ENCODE measurements at places on chromosomes 2 and 18.

- no peak for DNase-seq
Measured at GRCh38 chr2:140247451-140248195, 1467.4 kb upstream of the NXPH2 start.

GRCh38 chr2:240953426-240954410 lies 44.7 kb upstream of the SNED1 start:
- no peak for DNase-seq

GRCh38 chr2:86283411-86284030 lies 53.9 kb downstream of the REEP1 start:
- no peak for DNase-seq

GRCh38 chr2:203450561-203450960 lies 84.5 kb downstream of the RAPH1 start:
- no peak for DNase-seq

GRCh38 chr2:148021886-148022285 lies 995 bp downstream of the MBD5 start:
- DNase-seq = no peak

- DNase-seq = no peak
Measured at GRCh38 chr2:189534854-189535832, 45.4 kb downstream of the SLC40A1 start.

- no peak for DNase-seq
Measured at GRCh38 chr2:59702026-59702425, 851.4 kb downstream of the BCL11A start.

DNA sequence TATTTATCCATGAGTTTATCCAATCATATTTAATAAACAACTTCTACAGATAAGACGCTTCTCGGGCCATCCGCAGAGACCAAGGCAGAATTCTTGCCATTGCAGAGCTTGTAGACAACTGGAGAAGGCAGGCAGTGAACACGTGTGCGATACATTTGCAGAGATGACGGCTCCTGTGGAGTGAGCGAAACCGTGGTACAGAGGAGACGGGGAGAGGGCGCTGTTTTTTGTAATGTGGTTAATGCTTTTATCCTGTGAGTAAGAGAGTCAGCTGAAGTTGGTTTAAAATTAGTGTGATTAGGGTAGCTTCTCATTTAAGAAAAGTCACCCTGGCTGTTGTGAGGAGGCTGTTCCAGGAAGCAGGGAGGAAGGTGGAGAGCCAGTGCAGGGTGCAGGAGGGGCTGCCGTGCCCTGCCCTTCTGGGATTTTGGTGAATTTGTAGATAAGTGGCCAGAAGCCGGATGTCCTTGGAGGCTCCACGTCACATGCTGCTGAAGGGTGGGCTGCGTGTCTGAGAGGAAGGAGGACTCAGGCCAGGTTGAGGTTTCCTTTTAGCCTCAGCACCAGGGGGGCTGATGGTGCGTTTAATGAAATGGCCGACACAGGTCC lies 151.4 kb downstream of the SNTG2 start:
- DNase-seq = no peak

DNA sequence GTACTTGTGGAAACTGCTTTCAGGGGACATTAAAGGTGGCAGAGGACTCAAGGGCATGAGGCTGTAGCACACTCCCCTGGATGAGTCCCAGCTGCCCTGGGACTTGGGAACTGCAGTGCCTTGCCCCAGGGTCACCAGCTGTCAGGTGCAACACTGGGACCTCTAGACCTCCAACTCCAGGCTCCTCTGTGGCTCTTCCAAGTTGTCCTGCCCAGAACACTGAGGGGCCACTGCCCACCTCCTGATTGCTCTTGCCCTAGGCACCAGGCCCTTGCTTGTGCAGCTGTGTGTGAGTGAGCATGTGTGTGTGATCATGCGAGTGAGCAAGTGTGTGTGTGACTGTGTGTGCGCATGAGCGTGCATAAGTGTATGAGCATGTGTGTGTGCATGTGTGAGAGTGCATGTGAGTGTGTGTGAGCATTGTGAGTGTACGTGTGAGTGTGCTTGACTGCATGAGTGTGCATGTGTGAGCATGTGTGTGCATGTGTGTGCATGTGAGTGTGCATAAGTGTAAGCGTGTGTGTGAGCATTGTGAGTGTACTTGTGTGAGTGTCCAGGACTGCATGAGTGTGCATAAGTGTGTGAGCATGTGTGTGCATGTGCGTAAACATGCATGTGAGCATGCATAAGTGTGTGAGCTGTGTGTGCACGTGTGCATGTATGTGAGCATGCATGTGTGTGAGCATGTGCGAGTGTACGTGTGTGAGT lies 301.5 kb downstream of the NDUFA10 start:
- no peak for DNase-seq

DNA sequence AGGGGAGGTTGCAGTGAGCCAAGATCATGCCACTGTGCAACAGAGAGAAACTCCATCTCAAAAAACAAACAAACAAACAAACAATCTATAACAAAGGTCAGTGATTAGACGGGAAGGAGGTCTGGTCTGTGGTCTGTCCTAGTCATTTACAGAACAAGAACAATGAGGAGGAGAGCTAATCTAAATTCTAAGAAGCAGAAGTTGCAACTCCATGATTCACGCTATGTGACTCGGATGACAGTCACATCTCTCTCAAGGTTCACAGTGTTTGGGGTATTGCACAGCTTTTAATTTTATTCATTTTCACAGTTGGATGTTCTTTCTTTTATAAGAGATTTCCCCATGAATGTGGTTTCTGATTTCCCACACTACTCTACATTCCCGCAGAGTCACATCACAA lies 218.7 kb upstream of the PIEZO2 start:
- DNase-seq = no peak

DNA sequence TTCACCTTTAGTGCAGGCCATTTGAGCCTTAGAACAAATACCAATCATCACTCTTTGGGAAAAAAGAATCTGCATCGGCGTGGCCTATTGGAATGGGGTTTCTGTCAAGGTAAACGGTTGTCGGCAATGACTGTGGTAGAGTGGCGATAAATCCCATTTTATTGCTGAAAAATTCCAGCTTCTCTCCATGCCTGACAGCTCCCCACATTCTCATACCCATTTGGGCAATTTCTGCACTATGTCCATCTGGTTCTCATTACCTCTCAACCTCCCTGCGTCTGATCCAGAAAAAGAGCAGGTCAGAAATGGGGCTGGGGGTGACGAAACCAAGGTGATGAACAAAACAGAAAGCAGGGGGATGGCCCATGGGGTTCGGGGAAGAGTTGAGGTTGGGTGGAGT lies 254.0 kb downstream of the MEIS1 start:
- no peak for DNase-seq

DNA sequence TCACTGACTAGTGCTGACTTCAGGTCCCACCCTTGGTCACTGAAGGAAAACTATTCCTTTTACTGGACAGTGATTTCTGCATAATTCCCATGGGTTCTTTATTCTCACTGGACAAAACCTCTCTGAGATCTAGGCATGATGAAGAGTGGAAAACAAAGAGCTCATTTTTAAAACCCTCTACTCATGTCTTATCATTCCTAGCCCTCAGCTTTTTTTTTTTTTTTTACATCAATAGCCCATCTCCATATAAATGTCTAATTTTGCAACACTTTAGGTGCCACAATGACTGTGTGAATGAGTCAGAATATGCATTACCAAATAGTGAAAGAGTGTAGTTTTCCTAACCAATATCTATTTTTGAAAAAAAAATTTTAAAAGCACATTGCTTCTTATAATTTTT lies 74.8 kb downstream of the TCF4 start:
- no peak for DNase-seq

GRCh38 chr2:27814758-27815157 lies 43.2 kb downstream of the MRPL33 start:
- DNase-seq = no peak

DNA sequence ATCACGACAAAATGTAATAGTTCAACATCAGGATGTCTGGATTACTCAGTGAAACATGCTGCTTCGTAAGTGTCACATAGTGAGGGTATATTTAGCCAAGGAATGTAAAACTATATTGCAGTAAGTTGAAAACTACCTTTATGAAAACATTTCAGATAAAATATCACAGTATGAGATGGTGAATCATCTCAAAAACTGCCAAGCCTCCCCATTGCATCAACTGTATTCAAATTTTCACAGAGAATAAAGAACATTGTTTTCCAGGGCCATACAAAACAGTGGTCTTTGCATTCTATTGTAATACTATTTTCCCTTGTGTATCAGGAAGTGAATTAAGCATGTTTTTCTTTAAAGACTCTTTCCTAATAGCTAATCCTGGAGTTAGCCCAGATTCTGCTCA lies 47.6 kb upstream of the MSTN start:
- no peak for DNase-seq

- DNase-seq = no peak
Measured at GRCh38 chr18:45951016-45951714, 16.0 kb downstream of the EPG5 start.

- no peak for DNase-seq
Measured at GRCh38 chr2:207951734-207952470, 73.4 kb downstream of the PLEKHM3 start.

Data from NCI-H774 (cell line).